ENCODE measurements at places on chromosomes 4 and X.

DNA sequence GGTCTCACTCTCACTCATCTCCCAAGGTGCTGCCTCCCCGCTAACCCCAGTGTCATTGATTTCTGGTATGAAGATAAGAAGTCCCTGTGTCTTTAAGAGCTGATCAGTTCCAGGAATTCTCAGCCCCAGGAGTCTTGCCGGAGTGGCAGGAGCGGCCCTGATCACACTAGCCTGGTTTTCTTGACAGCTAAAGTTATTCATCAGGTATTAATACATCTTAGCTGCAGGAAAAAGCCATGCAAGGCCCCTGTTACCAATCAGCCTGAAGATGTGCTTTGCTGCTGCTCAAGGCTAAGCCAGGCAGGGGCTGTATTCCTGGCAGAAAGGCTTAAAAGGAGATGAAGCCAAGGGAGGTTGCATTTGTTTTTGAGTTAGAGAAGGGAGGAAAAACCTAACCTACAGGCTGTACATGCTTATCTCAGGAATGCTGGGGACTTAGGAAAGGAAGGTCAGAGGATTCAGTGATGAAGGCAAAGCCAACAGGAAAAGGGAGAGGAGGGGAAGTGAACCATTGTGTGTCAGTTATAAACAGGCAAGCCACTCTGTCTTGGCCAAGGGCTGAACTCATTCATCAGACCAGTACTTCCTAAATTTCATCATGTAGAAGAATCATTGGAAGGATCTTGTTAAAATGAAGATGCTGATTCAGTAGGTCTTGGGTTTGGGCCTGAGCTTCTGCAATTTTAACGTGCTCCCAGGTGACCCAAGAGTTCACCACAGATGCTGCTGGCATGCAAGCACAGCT, 8.6 kb downstream of the SRPX start:
- DNase-seq: peak; percentile 57

GRCh38 chr4:21205821-21206531, 505.7 kb downstream of the PACRGL start:
- no peak for DNase-seq

- DNase-seq: no peak
Observed at GRCh38 chr4:7515390-7515902, 80.7 kb upstream of the PSAPL1 start.

DNA sequence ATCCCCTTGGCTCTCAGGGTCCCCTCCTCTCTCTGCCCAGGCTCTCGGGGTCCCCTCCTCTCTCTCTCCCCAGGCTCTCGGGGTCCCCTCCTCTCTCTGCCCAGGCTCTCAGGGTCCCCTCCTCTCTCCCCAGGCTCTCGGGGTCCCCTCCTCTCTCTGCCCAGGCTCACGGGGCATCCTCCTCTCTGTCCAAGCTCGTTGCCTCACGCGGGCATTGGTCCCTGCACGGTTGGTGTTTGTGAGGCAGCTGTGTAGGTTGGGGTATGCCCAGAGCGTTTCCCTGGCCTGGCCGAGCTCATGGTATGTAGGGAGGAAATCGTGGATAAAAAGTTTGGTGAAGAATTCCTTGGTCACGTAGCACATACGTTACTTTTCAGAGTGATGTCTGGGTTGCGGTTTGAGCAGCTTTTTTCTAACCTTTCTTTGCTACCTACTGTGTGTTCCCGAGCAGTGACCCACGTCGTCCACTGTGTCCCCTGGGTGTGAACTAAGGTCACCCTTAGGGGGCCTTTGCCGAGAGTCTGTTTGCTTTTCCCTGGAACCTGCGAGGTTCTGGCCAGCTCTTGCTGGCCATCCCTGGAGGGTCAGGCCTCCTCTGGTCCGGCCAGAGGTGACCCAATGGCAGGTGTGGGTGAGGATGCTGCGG, 36.6 kb downstream of the PCGF3 start:
- DNase-seq: no peak

DNA sequence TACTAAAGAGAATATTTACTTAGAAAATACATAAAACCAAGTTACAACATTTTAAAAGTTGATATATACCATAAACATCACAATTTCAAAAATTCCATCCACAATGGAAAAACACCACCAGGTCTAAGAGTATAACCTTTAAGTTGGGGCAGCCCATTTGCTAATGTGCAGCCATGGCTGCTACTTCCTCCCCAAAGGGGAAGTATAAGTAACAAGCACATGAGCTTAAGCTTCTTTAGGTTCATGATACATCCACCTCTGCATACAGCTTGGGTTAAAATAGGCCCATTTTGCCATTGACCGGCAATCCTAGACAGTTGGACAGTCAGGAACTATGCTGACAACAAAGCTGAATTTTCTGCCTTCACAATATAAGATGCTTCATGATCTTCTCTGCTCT, 16.6 kb upstream of the GASK1B start:
- no peak for DNase-seq

GRCh38 chrX:134875671-134876070, 115.1 kb upstream of the SMIM10 start:
- no peak for DNase-seq

- peak; percentile 14 for DNase-seq
Observed at GRCh38 chrX:151776181-151776731, 41.7 kb downstream of the CNGA2 start.

DNA sequence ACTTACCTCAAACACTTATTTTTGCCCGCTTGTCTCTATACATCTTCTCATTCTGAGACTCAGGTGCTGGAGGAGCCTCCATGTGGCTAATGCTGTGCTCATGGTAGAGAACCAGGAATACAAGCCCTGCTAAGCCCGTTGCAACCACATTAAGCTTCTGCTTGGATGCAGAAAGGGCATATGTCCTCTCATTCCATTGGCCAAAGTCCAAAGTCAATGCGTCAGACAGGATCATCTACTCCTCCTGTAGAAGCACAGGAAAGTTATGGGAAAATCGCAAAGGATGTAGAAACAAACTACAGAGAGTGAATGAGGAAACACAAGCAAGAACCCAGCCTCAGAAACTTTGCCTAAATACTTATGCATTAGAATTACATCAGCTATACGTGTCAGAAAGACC, 124.5 kb upstream of the AGA start:
- DNase-seq: no peak
